ENCODE measurements at places on chromosomes 11 and 22.
A peak's percentile ranks its signal among the peaks of the same experiment; 100 is the strongest.

GRCh38 chr22:26553056-26553752 is 36.7 kb downstream of the TPST2 start:
- no peak overlapping the region for H3K4me3 ChIP-seq
- H3K27ac ChIP-seq, result no peak overlapping the region
- no peaks in the 10 kb centered on the region for H3K27me3 ChIP-seq
- no peak for DNase-seq
- no peaks in the 10 kb centered on the region for H3K4me1 ChIP-seq

DNA sequence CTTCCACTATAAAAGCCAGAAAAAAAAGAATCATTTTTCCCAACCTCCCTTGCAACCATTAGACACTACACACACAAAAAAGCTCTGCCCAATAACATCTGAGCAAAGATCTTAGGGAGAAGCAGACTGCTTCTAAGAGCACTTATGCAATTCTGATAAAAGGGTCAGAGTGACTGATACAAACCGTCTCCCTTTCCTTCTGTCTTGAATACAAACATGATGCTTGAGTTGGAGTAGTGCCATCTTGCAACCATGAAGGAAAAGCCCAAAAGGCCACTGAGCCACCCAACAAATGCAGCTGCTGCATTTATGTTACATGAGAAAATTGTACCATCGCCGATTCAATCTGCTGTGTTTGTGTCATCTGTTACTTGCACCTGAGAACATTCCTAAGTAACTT is 47.6 kb upstream of the EED start:
- H3K27ac ChIP-seq, result no peak overlapping the region
- H3K4me3 ChIP-seq, result no peak overlapping the region
- DNase-seq, result no peak
- no peaks in the 10 kb centered on the region for H3K36me3 ChIP-seq
- no peaks in the 10 kb centered on the region for H3K27me3 ChIP-seq

GRCh38 chr11:5366856-5367255 is 15.5 kb downstream of the OR51B6 start:
- H3K4me3 ChIP-seq, result no peak overlapping the region
- H3K4me1 ChIP-seq, result no peaks in the 10 kb centered on the region
- no peak for DNase-seq

DNA sequence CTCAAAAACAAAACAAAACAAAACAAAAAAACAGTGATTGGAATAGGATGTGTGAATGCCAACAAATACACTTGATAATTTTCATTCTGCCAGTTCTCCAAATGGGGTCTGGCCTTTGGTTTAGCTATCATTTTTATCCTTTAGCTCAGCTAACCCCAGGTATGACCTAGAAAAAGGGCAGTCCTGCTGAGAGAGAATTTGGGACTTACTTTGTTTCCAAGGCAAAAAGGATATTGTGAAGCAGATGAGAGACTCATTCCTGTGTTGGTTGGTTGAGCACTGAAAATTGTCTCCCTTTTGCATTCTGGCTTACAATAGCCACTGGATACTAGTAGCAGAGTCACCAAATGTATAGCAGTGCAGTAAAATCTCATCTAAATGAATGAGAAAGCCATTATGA is 8.9 kb downstream of the TTC9C start:
- peaks cover 20% of the 10 kb centered on the region for H3K36me3 ChIP-seq
- H3K4me3 ChIP-seq, result no peak overlapping the region
- no peak overlapping the region for H3K27ac ChIP-seq

DNA sequence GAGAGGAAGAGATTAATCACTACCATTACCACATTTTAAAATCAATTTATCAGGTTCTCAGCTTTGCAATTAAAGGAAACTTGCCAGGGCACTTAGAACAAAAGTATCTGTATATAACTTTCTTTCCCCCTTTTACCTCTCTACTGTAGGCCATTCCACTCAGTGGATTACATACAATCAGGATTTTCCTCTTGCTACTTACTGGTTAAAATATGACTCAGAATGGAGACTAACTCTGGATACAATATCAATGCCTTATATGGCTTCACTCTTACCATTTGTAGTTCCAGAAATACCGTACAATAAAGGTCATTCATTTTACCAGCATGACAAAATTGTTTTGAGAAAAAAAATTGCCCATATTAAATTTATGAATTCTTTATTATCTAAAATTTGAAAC is 706.8 kb downstream of the KCNA4 start:
- H3K27ac ChIP-seq, result no peak overlapping the region
- no peaks in the 10 kb centered on the region for H3K27me3 ChIP-seq
- no peaks in the 10 kb centered on the region for H3K4me1 ChIP-seq
- no peak for DNase-seq
- no peaks in the 10 kb centered on the region for H3K36me3 ChIP-seq
- H3K4me3 ChIP-seq, result no peak overlapping the region

DNA sequence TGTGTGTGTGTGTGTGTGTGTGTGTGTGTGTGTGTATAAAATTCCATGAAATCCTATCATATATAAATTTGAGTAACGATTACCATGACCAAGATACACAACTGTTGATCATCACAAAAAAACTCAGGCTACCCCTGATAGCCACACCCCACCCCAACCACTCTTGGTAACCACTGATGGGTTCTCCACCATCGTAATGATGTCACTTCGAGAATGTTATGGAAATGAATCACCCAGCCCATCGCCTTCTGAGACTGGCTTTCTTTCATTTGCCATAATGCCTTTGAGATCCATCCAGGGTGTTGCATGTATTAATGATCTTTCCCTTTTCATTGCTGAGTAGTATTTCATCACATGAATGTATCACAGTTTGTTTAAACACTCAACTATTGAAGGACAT is 496.0 kb downstream of the MIAT start:
- no peak for DNase-seq
- H3K27ac ChIP-seq, result no peak overlapping the region
- H3K36me3 ChIP-seq, result no peaks in the 10 kb centered on the region
- H3K4me3 ChIP-seq, result no peak overlapping the region

DNA sequence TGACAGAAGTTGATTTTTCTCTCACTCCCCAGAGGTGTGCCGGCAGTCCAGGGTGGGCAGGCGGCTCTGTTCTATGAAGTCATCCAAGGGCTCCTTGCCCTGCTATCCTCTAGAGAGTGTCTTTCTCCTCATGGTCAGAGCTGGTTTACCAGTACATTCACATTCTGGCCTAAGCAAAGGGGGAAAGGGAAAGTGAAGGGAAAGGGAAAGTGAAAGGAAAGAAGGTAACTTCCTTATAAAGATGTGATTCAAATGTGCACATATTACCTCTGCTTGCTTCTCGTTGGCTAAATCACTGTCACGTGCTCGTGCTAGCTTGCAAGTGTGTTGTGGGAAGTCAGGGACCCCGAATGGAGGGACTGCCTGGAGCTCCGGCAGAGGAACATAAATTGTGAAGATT is 2.9 kb upstream of the HTATIP2 start:
- H3K27me3 ChIP-seq, result no peaks in the 10 kb centered on the region
- H3K4me3 ChIP-seq, result peak overlapping the region; percentile 12
- peak overlapping the region; percentile 58 for H3K27ac ChIP-seq
- peaks cover 27% of the 10 kb centered on the region for H3K4me1 ChIP-seq
- H3K36me3 ChIP-seq, result no peaks in the 10 kb centered on the region

DNA sequence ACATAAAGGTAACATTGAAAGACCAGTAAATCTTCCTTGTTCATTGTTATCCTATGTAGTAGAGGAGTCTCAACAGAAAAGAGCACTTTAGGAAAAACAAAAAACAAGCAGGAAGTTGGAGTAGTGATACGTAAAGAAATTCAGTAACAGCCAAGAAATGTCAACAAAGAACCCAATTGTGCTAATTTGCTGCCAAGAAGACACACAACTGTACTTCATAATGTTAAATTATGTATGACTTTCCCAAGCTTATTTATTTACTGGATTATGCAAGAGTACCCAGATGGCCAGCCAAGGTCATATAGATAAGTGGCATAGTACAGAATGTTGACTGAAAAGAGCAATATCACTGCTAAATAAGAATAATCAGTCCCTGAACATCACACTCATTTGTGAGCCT is 264.7 kb upstream of the CCDC179 start:
- no peak overlapping the region for H3K4me3 ChIP-seq
- no peaks in the 10 kb centered on the region for H3K36me3 ChIP-seq
- H3K4me1 ChIP-seq, result no peaks in the 10 kb centered on the region

GRCh38 chr11:417652-418342 is 3.0 kb upstream of the SIGIRR start:
- H3K36me3 ChIP-seq, result no peaks in the 10 kb centered on the region
- H3K4me3 ChIP-seq, result no peak overlapping the region
- H3K4me1 ChIP-seq, result peaks cover 19% of the 10 kb centered on the region
- H3K27me3 ChIP-seq, result no peaks in the 10 kb centered on the region
- peak overlapping the region; percentile 75 for H3K27ac ChIP-seq

- no peaks in the 10 kb centered on the region for H3K36me3 ChIP-seq
- no peak overlapping the region for H3K27ac ChIP-seq
- H3K27me3 ChIP-seq, result no peaks in the 10 kb centered on the region
- DNase-seq, result no peak
- no peak overlapping the region for H3K4me3 ChIP-seq
Observed at GRCh38 chr11:11082646-11083045, 224.8 kb upstream of the ZBED5 start.

- no peaks in the 10 kb centered on the region for H3K27me3 ChIP-seq
- no peak for DNase-seq
- H3K27ac ChIP-seq, result no peak overlapping the region
- H3K4me1 ChIP-seq, result no peaks in the 10 kb centered on the region
- H3K4me3 ChIP-seq, result no peak overlapping the region
- no peaks in the 10 kb centered on the region for H3K36me3 ChIP-seq
Observed at GRCh38 chr11:83895516-83895915, 609.3 kb upstream of the CCDC90B start.

DNA sequence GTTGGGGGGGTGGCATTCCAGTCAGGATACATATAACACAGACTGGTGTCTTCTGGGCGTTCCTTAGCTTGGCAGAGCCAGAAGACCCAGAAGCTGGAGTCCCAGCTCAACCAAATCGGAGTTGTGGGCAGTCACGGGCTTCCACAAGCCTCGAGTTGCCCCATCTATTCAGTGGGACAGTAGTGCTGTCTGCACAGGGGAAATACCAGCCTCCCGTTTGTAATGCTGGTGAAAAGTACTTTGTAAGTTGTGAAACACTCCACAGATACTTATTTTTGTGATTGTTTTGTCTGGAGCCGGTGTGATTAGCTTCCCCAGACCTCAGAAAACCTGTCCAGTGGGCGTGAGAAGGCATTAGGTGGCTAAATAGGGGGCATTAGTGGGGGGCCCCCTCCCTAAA is 13.6 kb downstream of the DGKZ start:
- peaks cover 53% of the 10 kb centered on the region for H3K4me1 ChIP-seq
- no peaks in the 10 kb centered on the region for H3K36me3 ChIP-seq
- H3K4me3 ChIP-seq, result peak overlapping the region; percentile 71
- no peak for DNase-seq

DNA sequence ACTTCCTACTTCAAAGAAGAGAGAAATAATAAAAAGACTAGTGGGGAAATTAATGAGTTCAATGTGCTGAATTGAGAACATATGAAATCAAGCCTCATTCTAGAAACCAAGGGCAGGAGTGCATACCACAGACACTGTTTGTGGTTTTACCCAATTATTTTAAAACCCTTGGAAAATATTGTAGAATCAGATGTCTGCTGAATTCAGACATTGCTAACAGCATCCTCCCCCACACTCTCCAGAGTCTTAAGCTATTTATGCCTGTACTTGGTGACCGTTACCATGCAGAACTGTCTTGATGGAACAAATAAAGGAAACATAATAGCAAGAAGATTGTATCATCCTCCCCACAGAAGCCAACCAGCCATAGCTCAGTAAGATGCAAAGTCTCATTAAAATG is 850.1 kb downstream of the NTM start:
- no peaks in the 10 kb centered on the region for H3K27me3 ChIP-seq
- no peak overlapping the region for H3K27ac ChIP-seq
- no peaks in the 10 kb centered on the region for H3K4me1 ChIP-seq
- no peaks in the 10 kb centered on the region for H3K36me3 ChIP-seq
- H3K4me3 ChIP-seq, result no peak overlapping the region

GRCh38 chr11:19818619-19819018 is 106.0 kb downstream of the NAV2 start:
- DNase-seq, result no peak
- no peak overlapping the region for H3K4me3 ChIP-seq
- no peaks in the 10 kb centered on the region for H3K36me3 ChIP-seq
- no peaks in the 10 kb centered on the region for H3K4me1 ChIP-seq
- H3K27me3 ChIP-seq, result no peaks in the 10 kb centered on the region

- no peak overlapping the region for H3K27ac ChIP-seq
- no peak overlapping the region for H3K4me3 ChIP-seq
- no peak for DNase-seq
- H3K27me3 ChIP-seq, result peaks cover 13% of the 10 kb centered on the region
- no peaks in the 10 kb centered on the region for H3K36me3 ChIP-seq
- peaks cover 14% of the 10 kb centered on the region for H3K4me1 ChIP-seq
Observed at GRCh38 chr22:17366329-17366728, 2.9 kb upstream of the CECR2 start.

GRCh38 chr22:23072911-23073491 is 2.7 kb downstream of the GNAZ start:
- H3K27ac ChIP-seq, result no peak overlapping the region
- no peaks in the 10 kb centered on the region for H3K36me3 ChIP-seq
- H3K4me1 ChIP-seq, result peaks cover 9% of the 10 kb centered on the region
- H3K27me3 ChIP-seq, result no peaks in the 10 kb centered on the region

GRCh38 chr22:48118654-48119053 is 1356.2 kb downstream of the TBC1D22A start:
- no peaks in the 10 kb centered on the region for H3K36me3 ChIP-seq
- H3K4me3 ChIP-seq, result no peak overlapping the region
- H3K27ac ChIP-seq, result no peak overlapping the region
- no peak for DNase-seq
- H3K4me1 ChIP-seq, result no peaks in the 10 kb centered on the region
- H3K27me3 ChIP-seq, result no peaks in the 10 kb centered on the region

DNA sequence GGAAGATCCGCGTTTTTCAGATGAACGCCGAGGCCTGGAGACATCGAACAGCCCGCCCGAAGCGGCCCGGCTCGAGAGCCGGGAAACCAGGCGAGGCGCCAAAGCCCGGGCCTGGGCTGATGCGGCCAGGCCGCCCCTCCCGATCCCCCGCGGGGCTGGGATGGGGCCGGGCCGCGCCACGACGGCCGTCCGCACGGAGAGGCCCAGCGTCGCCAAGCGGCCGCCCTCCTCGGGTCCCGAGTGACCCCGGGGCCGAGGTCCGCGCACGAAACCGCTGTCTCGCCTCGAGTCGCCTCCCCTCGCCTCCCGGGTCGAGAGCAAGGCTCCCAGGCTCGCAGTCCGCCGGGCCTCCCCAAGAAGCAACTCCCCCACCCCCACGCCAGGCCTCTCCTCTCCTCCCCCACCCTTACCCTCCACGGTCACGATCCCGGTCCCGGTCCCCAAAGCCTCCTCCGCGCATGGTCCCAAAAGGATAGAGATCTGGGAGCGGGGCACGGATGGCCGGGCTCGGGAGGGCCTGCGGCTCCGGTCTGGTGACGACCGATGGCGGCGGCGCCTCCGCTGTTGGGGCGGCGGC is 482 bp downstream of the DDX17 start:
- H3K4me3 ChIP-seq, result peak overlapping the region; percentile 88
- peak overlapping the region; percentile 100 for H3K27ac ChIP-seq
- H3K36me3 ChIP-seq, result peaks cover 15% of the 10 kb centered on the region
- DNase-seq, result no peak
- peaks cover 38% of the 10 kb centered on the region for H3K4me1 ChIP-seq

- H3K27me3 ChIP-seq, result no peaks in the 10 kb centered on the region
- no peaks in the 10 kb centered on the region for H3K4me1 ChIP-seq
- no peak overlapping the region for H3K27ac ChIP-seq
- no peak for DNase-seq
- no peak overlapping the region for H3K4me3 ChIP-seq
Observed at GRCh38 chr11:119421941-119422808, 797 bp downstream of the THY1 start.

- H3K4me3 ChIP-seq, result no peak overlapping the region
- no peak overlapping the region for H3K27ac ChIP-seq
Observed at GRCh38 chr11:62508336-62509058, 38.1 kb downstream of the AHNAK start.

GRCh38 chr11:37597776-37598175 is 999.7 kb upstream of the RAG2 start:
- DNase-seq, result no peak
- no peaks in the 10 kb centered on the region for H3K4me1 ChIP-seq
- no peak overlapping the region for H3K4me3 ChIP-seq
- no peaks in the 10 kb centered on the region for H3K27me3 ChIP-seq
- no peaks in the 10 kb centered on the region for H3K36me3 ChIP-seq

All from naive thymus-derived CD4-positive, alpha-beta T cell (primary cell).